ENCODE measurements at places on chromosomes 7 and 10.

DNA sequence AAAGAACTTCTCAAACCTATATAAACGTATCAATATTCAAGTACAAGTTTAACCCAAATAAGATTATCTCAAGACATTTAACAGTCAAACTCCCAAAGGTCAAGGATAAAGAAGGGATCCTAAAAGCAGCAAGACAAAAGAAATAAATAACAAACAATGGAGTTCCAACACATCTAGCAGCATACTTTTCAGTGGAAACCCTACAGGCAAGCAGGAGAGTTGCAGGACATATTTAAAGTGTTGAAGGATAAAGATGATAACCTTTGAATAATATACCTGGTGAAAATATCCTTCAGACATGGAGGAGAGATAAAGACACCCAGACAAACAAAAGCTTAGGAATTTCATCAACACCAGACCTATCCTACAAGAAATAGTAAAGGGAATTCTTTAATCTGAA is 82.8 kb downstream of the TES start:
- no peaks in the 10 kb centered on the region for H3K36me3 ChIP-seq
- no peak overlapping the region for H3K4me3 ChIP-seq
- H3K4me1 ChIP-seq: no peaks in the 10 kb centered on the region
- no peak overlapping the region for H3K27ac ChIP-seq
- DNase-seq: no peak

DNA sequence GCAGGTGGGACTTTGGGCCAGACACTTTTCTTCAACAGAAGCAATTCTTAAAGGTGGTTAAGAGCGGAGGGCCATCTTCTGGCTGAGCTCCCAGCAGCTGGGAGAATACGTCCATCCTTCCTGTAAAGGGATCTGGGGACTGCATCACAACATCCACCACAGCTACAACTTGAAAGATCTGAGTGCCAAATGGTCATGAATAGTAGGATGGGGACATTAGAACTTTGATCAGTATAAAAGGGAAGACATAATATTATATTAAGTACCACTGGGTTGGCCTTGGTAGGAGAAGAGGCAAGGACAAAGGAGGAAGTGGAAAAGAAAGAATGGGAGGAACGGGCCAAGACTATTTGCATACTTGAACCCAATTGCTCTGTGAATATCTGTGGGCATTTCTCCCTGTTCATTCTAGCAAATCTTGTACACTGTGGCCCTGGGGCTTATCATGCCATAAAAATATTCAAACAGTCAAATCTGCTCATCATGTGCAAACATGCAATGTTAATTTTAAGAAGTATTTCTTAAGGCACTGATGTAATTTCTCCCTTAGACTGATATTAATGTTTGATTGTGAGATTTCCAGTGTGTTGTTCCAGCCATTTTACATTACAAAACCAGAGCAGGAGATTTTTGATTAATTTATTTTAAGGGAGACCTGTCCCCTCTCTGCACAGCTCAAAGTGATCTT is 65.5 kb upstream of the CREB5 start:
- no peak overlapping the region for H3K4me3 ChIP-seq
- H3K4me1 ChIP-seq: no peaks in the 10 kb centered on the region
- no peaks in the 10 kb centered on the region for H3K27me3 ChIP-seq
- no peaks in the 10 kb centered on the region for H3K36me3 ChIP-seq
- no peak for DNase-seq

GRCh38 chr10:83592337-83592935 is 546.9 kb upstream of the GHITM start:
- H3K36me3 ChIP-seq: no peaks in the 10 kb centered on the region
- no peaks in the 10 kb centered on the region for H3K4me1 ChIP-seq
- no peak overlapping the region for H3K27ac ChIP-seq
- H3K27me3 ChIP-seq: no peaks in the 10 kb centered on the region
- H3K4me3 ChIP-seq: no peak overlapping the region
- DNase-seq: no peak

- no peak overlapping the region for H3K4me3 ChIP-seq
- no peaks in the 10 kb centered on the region for H3K36me3 ChIP-seq
- H3K27ac ChIP-seq: no peak overlapping the region
- peaks cover 31% of the 10 kb centered on the region for H3K4me1 ChIP-seq
- DNase-seq: no peak
Observed at GRCh38 chr10:103758294-103758681, 97.1 kb downstream of the SH3PXD2A start.

- H3K27ac ChIP-seq: no peak overlapping the region
- DNase-seq: no peak
- no peaks in the 10 kb centered on the region for H3K27me3 ChIP-seq
- H3K4me1 ChIP-seq: no peaks in the 10 kb centered on the region
Observed at GRCh38 chr7:120064565-120064964, 208.4 kb upstream of the KCND2 start.

DNA sequence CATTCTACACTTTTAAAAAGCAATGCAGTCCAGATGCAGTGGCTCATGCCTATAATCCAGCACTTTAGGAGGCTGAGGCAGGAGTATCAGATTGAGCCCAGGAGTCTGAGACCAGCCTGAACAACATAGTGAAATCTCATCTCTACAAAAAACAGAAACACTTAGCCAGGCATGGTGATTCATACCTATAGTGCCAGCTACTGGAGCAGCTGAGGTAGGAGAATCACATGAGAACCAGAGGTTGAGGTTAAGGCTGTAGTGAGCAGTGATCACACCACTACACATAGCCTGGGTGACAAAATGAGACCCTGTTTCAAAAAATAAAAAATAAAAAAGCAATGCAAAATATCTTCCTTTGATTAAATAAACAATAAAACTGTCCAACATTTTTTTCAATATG is 205.2 kb downstream of the GRM8 start:
- DNase-seq: no peak
- H3K4me1 ChIP-seq: no peaks in the 10 kb centered on the region
- H3K27ac ChIP-seq: no peak overlapping the region
- no peaks in the 10 kb centered on the region for H3K27me3 ChIP-seq

- DNase-seq: no peak
- H3K36me3 ChIP-seq: no peaks in the 10 kb centered on the region
- no peaks in the 10 kb centered on the region for H3K4me1 ChIP-seq
Observed at GRCh38 chr10:123331438-123331837, 177.2 kb downstream of the BUB3 start.

GRCh38 chr10:18786478-18786877 is 127.2 kb downstream of the ARL5B start:
- no peak overlapping the region for H3K4me3 ChIP-seq
- H3K36me3 ChIP-seq: no peaks in the 10 kb centered on the region
- DNase-seq: no peak
- H3K4me1 ChIP-seq: no peaks in the 10 kb centered on the region
- H3K27ac ChIP-seq: no peak overlapping the region

- H3K36me3 ChIP-seq: no peaks in the 10 kb centered on the region
- H3K4me3 ChIP-seq: no peak overlapping the region
- no peaks in the 10 kb centered on the region for H3K4me1 ChIP-seq
- no peak overlapping the region for H3K27ac ChIP-seq
Observed at GRCh38 chr7:21999896-22000295, 54.2 kb upstream of the CDCA7L start.

GRCh38 chr10:131047501-131047900 is 264.0 kb downstream of the TCERG1L start:
- no peak overlapping the region for H3K27ac ChIP-seq
- no peaks in the 10 kb centered on the region for H3K36me3 ChIP-seq
- no peaks in the 10 kb centered on the region for H3K27me3 ChIP-seq

DNA sequence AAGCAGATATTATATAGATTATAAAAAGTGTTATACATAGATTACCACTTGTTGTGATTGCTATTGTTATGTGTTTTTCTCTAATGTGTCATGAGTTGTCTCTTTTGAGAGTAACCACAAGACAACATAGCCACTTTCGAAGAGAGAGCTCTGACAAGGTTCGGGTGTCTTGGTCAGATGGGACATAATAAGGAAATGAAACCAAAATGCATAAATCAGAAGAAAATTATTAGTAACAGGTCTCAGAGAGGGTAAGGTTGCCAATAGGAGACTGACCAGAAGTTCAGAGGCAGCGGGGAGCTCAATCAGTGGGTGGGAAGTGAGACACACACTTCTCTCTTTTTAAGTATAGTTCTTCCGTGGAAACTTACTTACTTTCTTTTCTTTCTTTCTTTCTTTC is 639.2 kb upstream of the POT1 start:
- no peaks in the 10 kb centered on the region for H3K27me3 ChIP-seq
- H3K36me3 ChIP-seq: no peaks in the 10 kb centered on the region
- no peak for DNase-seq
- no peak overlapping the region for H3K27ac ChIP-seq
- H3K4me1 ChIP-seq: no peaks in the 10 kb centered on the region

DNA sequence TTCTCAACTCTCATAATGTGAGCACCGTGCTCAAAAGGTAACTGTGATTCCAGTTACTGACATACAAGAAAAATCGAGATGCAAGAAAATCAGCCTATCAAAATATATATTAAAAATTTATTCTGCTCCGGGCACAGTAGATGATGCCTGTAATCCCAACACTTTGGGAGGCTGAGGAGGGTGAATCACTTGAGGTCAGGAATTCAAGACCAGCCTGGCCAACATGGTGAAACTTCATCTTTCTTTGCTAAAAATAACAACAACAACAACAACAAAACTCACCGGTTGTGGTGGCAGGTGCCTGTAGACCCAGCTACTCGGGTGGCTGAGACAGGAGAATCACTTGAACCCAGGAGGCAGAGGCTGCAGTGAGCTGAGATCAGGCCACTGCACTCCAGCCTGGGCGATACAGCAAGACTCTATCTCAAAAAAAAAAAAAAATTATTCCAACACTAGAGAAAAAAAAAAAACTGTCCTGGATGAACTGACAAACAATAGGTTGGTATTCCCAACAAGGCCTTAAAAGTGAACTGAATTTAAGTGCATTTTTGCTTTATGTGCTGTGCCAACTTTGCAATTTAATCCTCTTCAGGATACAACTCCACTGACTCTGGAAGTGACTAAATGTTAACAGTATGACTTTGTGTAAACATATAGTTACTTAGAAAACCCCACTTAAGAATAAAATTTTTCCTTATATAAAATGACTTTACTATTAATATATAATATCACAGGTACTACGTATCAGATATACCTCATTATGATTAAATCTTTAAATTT is 51.1 kb downstream of the JMJD1C start:
- H3K4me1 ChIP-seq: no peaks in the 10 kb centered on the region
- DNase-seq: no peak
- H3K36me3 ChIP-seq: no peaks in the 10 kb centered on the region
- no peaks in the 10 kb centered on the region for H3K27me3 ChIP-seq
- no peak overlapping the region for H3K27ac ChIP-seq

DNA sequence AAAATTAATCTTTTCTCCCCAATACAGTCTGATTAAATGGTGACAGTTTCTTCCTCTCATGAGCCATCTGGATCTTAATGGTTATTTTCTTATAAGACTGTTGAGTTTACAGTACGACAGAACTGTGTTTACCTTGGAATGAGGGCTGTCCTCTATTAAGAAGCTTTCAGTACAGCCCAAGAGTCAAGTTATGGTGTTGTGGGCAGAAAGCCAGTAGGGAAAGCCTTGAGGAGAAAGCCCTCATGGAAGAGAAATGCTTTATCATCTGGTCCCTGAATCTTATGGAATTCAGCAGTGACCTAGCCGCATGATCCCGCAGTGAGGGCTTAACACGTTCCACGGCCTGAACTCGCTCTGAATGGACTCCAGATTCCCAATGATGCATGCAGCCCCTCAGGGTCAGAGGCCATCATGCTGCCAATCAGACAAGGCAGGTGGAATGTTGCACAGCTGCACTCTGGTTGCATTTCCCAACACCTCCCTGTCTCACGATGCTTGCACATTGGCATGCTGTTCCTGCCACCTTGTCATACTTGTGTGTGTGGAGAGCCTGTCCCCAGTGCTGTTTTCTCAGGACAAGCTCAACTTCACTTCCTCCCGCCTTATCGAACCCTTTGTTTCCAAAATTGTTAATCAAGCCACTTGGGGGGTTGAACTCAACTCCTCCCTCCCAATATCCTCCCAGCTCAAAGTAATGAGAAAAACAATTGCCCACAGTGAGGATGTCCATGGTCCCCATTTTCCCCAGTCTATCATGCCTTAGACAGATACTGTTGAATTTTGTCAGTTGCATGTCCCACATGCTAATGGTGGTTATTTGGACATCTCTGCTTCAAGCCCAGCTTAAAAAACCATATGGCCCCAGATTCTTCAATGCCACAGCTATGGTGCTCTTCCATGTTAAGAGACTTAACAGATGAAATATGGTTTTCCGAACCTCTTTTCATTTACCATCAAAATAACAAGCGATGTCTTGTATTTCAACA is 211.1 kb upstream of the TCF7L2 start:
- no peak overlapping the region for H3K27ac ChIP-seq
- H3K4me1 ChIP-seq: no peaks in the 10 kb centered on the region
- no peaks in the 10 kb centered on the region for H3K27me3 ChIP-seq
- no peak for DNase-seq
- no peak overlapping the region for H3K4me3 ChIP-seq

- H3K4me3 ChIP-seq: no peak overlapping the region
- DNase-seq: no peak
- H3K4me1 ChIP-seq: no peaks in the 10 kb centered on the region
- no peak overlapping the region for H3K27ac ChIP-seq
- H3K36me3 ChIP-seq: no peaks in the 10 kb centered on the region
Observed at GRCh38 chr7:93178213-93178612, 30.0 kb upstream of the SAMD9L start.

DNA sequence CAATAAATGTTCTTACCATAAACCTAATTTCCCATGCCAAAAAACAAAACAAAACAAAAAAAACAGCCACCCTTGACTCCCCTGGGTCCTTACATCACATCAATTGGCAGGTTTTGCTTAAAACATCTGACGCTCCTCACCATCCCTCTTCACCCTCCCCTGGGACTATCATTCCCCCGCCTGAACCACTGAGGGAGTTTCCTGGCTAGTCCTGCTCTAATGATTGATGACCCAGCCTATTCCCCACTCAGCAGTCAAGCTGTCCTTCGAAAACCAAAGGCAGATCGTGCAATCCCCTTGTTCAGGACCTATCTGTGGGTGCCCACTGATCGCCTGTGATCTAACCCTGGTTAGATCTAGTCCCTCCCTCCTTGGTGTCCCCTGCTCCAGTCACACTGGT is 11.2 kb upstream of the FRMPD2 start:
- H3K27ac ChIP-seq: no peak overlapping the region
- no peaks in the 10 kb centered on the region for H3K36me3 ChIP-seq
- no peaks in the 10 kb centered on the region for H3K27me3 ChIP-seq
- no peak for DNase-seq
- no peak overlapping the region for H3K4me3 ChIP-seq

- no peak overlapping the region for H3K4me3 ChIP-seq
- no peak overlapping the region for H3K27ac ChIP-seq
- no peaks in the 10 kb centered on the region for H3K27me3 ChIP-seq
Observed at GRCh38 chr10:21099291-21100062, 202.4 kb upstream of the NEBL start.

DNA sequence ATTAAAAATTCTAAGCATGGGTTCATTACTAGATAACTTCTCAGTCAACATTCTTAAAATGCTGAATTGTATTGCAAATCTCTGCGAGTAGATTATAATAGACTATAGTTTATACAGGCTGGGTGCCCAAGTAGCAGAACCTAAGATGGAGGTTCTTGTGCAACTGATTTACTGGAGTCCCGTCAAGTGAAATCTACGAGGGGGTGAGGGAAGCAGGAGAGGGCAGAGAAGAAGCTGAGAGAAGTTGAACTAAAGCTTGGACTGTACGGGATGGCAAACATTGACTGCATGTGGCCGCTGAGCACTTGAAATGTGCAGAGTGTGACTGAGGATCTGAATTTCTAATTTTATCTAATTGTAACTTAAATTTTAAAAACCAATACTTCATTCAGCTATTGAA is 124.5 kb downstream of the CTNNA3 start:
- no peaks in the 10 kb centered on the region for H3K4me1 ChIP-seq
- no peaks in the 10 kb centered on the region for H3K36me3 ChIP-seq
- no peaks in the 10 kb centered on the region for H3K27me3 ChIP-seq
- H3K27ac ChIP-seq: no peak overlapping the region
- H3K4me3 ChIP-seq: no peak overlapping the region

GRCh38 chr10:69056536-69057260 is 31.2 kb upstream of the SRGN start:
- H3K27me3 ChIP-seq: no peaks in the 10 kb centered on the region
- H3K27ac ChIP-seq: no peak overlapping the region
- H3K36me3 ChIP-seq: no peaks in the 10 kb centered on the region
- H3K4me1 ChIP-seq: peaks cover 19% of the 10 kb centered on the region
